Activated CD4-positive, alpha-beta T cell treated with anti-CD3 and anti-CD28 coated beads, Interleukin-2, amount 50 U/mL, for 4 hours (primary cell): ENCODE measurements at places on chromosomes 11 and 22.

DNA sequence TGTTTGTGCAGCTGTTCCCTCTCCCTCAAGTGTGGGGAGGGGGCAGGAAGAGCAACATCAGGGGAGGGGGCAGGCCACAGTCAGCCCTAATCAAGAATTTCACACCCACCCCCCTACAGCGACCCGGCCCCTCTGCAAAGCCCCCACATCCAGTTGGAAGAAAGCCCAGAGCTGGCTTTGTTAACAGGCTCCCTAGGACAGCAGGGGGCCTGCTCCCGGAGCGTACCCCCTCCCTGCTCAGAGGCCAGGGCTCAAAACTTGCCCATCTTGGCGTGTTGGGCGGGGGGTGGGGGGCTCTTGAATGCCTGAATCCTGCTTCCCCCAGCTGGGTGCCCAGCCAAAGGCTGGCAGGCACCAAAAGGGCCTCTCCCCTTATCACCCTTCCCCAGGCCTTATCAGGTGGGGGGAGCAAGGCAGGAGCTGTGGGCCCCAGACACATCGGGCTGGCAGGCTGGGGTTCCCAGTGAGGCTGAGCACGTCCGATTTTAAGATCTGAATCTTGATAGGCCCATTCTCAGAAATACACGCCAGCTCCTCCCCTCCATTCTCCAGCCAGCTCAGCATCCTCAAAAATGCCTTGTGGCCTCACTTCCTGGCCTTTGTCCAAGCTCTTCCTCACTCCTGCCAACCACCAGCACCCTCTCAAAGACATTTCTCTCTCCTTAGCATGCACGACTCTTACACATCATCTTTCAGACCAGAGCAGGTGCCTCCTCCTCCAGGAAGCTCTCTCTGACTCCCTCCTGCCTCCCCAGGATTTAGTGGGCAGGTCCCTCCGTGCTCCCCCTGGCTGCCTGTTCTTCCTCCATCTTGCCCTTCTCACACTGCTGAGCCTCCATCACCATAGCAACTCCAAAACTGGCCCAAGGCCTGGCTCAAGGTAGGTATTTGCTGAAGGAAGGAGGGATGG lies 384.8 kb downstream of the MN1 start:
- no peak for DNase-seq

DNA sequence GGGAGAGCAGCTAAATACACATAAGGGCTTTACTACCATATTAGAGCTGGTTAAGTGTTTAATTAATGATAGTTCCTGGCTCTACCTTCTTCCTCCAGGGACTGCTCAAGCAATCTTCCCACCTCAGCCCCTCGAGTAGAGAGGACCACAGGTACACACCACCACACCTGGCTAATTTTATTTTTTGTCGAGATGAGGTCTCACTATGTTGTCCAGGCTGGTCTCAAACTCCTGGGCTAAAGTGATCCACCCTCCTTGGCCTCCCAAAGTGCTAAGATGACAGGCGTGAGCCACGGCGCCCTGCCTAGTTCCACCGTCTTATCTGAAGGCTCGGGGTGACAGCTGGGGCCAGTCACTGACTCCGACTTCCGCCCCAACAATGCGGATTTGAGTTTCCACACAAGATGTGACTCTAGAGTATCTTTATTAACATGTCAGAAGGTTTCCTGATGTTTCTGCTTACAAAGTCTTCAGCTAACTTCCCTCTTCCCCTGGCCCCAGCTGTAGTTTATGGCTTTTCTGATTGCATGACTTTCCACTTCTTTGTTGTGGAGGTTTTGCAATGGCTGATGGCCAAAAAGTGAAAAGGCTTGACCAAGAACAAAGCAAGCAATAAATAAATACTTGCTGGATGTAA lies 16.8 kb downstream of the TPST2 start:
- DNase-seq: no peak

GRCh38 chr11:123434262-123434661 lies 4.2 kb downstream of the GRAMD1B start:
- DNase-seq: no peak

DNA sequence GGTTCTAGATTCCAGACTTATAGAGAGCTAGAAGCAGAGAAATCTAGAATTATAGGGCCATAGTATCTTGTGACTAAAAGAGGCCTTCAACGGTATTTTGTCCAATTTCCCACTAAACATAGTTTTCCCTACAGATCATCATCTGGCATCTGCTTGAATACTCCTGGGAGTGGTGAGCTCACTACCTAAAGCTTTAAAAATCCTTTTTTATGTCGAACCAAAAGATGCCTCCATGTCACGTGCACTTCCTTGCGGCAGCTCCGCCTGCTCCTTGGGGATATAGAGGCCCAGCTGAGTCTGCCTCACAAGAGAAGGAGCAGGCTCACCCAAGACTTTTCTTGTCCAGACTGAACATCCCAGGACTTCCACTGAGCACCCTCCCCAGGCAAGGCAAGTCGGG lies 4.3 kb upstream of the MB start:
- no peak for DNase-seq

GRCh38 chr11:39236916-39237315 lies 2222.5 kb downstream of the LRRC4C start:
- no peak for DNase-seq

DNA sequence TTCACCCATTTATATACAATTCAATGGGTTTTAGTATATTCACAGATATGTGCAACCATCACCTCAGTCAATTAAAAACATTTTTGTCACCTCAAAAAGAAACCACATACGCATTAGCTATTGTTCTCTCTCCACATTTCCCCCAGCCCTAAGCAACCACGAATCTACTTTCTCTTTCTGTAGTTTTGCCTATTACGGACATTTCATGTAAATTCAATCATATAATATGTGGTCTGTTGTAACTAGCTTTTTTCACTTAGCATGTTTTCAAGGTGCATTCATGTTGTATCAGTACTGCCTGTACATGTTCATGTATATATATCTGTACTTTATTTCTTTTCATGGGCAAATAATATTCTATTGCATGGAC lies 104.7 kb upstream of the RRM1 start:
- DNase-seq: no peak

DNA sequence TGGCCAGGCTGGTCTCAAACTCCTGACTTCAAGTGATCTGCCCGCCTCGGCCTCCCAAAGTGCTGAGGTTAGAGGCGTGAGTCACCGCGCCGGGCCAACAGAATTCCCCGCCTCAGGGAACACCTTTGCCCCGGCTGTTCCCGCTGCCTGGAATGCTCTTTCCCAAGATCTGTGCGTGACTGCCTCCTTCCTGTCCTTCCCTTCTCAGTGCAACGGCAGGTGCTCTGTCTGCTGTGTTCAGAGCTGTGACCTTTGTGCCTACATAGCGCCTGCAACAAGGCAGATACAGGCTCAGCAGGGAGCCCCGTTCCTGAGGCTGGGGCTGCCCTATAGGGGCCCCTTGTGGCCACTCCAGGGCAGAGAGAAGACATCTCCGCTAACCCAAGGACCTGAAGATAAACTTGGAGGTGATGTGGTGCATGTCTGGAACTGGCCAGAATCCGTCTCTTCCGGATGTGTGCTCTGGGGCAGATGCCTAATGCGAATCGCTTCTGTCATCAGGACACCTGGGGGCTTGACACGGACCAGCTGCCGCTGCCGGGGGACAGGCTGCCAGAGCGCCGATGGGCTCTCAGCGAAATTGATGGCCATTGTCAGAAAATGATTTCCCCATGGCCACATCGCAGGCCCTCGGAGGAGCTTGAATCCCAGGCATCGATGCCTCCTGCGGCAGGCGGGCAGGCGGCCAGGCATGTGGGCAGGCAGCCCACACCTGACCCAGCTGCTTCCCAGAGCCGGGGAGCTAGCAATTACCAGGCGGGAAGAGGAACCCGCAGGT lies 43.5 kb upstream of the TCF20 start:
- peak; percentile 33 for DNase-seq

DNA sequence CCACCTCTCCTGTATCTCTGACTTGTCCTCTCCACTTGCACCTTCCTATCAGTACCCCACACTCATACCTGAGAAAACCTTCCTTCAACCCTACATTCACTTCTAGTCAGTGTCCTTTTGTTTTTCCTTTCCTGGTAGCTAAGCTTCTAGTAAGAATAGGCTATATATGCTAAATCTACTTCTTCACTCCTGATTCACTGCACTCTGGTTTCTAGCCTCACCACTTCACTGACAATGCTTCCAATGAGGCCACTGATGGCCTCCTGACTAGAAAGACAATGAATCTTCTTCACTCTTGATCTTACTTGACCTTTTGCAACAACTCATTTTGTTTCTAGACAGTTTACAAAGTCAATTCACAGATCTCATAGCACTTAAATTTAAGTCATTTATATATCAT lies 52.0 kb downstream of the RELT start:
- DNase-seq: no peak

GRCh38 chr22:41352058-41352457 lies 29.7 kb upstream of the TEF start:
- no peak for DNase-seq

GRCh38 chr22:36928196-36928595 lies 14.8 kb downstream of the CSF2RB start:
- DNase-seq: no peak

DNA sequence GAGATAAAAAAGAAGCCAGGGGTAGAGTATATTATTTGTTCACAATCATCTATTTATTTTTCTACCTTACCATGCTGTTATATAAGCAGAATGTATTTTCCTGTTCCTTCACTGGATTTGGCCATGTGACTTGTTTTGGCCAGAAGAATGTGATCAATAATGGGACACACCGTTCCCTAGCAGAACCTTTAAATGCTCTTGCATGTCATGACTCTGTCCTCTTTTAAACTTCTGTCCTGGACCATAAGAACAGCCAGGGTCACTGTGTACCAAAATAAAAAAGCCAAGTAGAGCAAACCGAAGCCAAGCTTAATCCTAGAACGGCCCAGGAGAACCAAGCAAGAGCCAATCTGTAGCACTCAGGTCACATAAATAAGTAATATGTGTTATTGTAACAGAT lies 1682.4 kb downstream of the LRRC4C start:
- no peak for DNase-seq

GRCh38 chr11:44740967-44741366 lies 14.2 kb downstream of the TSPAN18 start:
- DNase-seq: no peak

- DNase-seq: no peak
Measured at GRCh38 chr11:117855186-117855845, 21.1 kb downstream of the FXYD6 start.

- DNase-seq: no peak
Measured at GRCh38 chr11:72613977-72614376, 60.2 kb downstream of the PDE2A start.

- DNase-seq: no peak
Measured at GRCh38 chr11:116312570-116313391, 460.0 kb downstream of the BUD13 start.

DNA sequence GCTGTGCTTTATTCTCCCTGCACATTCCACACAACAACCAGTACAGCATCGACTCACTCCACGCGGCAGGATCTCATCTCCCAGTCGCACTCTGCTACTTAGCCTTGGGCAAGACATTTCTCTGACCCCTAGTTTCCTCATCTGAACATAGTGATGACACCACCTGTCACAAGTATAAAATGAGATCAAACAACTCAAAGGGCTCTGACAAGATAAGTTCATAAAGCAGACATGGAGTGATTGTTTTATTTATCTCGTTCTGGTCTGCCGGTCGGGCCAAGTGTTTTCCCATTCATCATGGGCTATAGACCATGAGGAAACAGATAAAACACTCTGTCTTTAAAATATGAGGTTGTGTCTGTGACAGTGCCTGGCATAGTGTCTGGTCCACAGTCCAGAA lies 35.0 kb downstream of the DSCAML1 start:
- DNase-seq: no peak

GRCh38 chr22:42442748-42443147 lies 10.5 kb upstream of the NFAM1 start:
- no peak for DNase-seq

GRCh38 chr11:30018495-30018894 lies 1.7 kb upstream of the KCNA4 start:
- DNase-seq: no peak

- no peak for DNase-seq
Measured at GRCh38 chr22:29541845-29542244, 11.7 kb downstream of the THOC5 start.

DNA sequence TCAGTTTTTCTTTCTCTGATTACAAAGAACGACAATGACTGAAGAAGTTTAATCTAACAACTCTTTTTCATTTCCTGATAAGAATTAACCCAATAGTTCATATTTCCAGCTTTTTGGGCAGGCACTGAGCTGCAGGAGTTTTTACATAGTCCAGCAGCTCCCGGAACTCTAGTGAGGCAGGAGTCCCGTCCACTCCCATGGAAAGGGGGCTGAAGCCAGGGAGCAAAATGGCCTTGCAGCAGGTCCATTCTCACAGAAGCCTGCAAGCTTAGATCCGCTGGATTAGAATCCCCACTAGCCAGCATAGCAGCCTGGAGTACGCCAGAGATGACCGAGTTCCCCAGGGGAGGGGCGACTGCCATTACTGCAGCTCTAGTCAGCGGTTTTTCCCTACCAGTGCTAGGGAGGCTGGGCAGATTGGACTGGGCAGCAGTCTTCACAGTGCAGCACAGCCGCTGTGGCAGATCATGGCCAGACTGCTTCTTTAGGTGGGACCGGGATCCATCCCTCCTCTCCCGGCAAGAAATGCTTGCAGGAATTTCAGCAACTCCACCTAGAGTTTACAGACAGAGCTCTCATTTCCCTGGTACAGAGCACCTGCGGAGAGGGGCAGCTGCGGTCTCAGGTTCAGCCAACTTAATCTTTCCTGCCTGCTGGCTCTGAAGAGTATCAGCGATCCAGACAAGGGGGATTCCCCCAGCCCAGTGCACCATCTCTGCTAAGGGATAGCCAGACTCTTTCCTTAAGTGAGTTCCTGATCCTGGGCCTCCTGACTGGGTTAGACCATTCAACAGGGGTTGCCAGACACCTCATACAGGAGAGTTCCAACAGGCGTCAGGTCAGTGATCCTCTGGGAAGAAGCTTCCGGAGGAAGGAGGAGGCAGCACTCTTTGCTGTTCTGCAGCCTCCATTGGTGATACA lies 742 bp upstream of the CASP4 start:
- DNase-seq: no peak

DNA sequence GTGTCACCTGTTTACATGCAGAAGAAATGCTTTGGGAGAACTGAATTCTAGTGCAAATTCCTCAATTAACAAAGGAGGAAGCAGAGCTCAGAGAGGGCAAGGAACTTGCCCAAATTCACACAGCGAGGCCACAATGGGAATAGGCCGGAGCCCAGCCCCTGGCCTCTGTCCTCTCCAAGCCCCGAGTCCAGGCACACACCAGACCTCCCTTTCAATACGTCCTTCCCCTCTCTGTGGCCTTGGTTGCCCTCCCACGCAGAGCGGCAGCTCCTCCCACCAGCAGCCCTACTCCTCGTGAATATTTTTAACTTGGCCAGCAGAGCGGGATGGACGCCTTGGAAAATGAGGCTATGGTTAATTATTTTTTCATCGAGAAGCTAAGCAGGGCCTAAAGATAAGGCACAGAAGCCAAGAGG lies 1.6 kb upstream of the CARD10 start:
- no peak for DNase-seq
